ENCODE measurements at places on chromosomes 11 and 22.
A peak's percentile ranks its signal among the peaks of the same experiment; 100 is the strongest.

DNA sequence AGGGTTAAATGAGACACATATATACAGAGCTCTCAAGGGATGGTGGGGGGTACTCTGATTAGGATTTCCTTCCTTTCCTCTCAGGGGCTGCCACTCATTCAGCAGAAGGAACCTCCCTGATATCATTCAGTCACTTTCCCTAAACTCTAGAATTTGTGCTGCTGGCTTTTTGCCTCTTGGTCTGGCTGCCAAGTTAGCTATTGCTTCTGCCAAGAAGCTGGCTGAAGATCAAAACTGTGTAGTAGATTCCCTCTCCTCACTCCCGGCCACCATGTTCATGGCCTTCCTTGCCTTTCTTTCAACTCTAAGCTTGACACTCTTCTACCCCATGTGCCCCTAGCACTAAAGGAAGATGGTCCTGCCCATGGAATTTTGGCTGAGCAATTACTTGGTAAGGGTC, 18.7 kb downstream of the SLC6A5 start:
- no peak overlapping the region for H3K4me3 ChIP-seq
- peaks cover 7% of the 10 kb centered on the region for H3K27me3 ChIP-seq
- no peaks in the 10 kb centered on the region for H3K36me3 ChIP-seq
- peak overlapping the region; percentile 17 for H3K27ac ChIP-seq

GRCh38 chr22:37427711-37428635, 694 bp upstream of the ELFN2 start:
- no peaks in the 10 kb centered on the region for H3K36me3 ChIP-seq
- peaks cover 19% of the 10 kb centered on the region for H3K27me3 ChIP-seq
- peak overlapping the region; percentile 20 for H3K4me3 ChIP-seq
- no peak for DNase-seq

DNA sequence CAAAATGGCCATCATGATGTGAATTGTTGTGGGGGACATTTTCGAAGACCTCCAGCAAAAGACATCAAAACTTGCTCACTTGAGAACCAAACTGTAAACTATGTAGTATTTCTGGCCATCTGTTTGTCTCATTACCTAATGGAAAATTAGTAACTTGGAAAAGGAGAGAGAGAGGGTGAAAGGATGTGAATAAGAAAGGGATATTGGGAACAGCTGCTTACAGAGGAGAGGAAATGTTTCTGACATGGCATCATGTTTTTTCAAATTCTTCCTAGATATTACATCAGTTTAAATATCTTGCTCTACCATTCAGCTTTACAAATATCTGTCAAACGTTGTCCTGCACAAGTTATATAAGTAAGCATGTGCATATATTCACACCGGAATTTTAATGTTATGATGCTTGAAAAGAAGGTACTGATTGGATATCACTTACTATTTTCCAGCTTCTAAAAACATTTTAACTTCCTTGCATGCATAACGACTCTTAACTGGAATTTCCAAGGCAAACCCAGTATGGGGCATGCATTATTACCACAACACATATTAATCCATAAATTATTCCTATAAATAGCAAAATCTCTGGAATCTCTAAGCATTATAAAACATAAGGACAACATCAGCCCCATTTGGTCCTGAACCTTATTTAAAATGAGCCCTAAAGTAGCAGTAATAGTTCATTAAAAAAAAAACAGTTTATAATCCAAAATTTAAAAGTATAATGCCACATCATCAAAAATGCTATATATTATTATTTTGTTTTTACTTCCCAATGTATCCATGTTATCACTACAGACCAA, 20.0 kb downstream of the GUCY1A2 start:
- no peak for DNase-seq
- H3K27ac ChIP-seq, result peak overlapping the region; percentile 87
- H3K4me1 ChIP-seq, result peaks cover 24% of the 10 kb centered on the region
- no peaks in the 10 kb centered on the region for H3K36me3 ChIP-seq

DNA sequence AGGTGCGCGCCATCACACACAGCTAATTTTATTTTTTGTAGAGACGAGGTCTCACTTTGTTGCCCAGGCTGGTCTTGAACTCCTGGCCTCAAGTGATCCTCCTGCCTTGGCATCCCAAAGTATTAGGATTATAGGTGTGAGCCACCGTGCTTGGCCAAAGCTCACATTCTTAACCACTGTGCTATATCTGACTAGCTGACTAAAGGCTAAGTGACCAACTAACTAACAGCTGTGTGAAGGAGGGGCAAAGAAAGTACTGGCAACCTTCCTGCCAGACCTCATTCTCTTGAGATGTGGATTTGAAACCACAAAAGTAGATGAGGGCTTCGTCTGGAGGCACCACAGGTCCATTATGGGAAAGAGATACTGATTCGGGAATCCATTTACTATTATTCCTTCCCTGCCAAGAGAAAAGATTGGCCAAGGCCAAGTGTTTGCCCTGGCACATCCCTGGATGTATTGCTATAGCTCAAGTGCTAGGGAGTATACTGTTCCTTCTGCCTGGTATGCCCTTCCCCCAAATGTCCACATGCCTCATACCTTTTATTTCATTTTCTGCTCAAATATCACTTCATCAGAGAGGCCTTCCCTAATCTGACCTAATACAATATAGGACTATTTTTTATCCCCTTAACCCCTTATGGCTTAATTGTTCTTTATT, 52.7 kb upstream of the RRM1 start:
- no peak overlapping the region for H3K4me3 ChIP-seq
- no peaks in the 10 kb centered on the region for H3K36me3 ChIP-seq
- no peaks in the 10 kb centered on the region for H3K27me3 ChIP-seq
- no peaks in the 10 kb centered on the region for H3K4me1 ChIP-seq
- no peak for DNase-seq
- H3K27ac ChIP-seq, result no peak overlapping the region

DNA sequence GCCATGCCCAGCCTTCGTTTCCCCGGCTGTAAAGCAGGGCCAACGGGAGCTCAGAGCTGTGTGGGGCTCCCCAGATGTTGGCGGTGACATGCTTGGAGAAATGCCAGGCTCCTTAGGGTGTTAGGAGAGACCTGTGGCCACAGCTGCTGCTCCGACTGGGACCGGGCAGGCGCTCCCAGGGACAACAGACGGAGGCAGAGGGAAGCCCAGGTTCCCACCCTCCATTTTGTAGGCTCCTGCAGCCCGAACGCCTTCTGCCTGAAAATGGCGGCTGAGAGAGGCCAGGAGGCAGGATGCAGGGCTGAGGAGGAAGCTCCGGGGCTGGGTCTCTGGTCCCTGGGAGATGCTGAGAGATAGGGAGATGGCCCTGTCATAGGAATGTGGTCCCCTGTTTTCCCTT, 10.0 kb downstream of the CD6 start:
- DNase-seq, result no peak
- H3K36me3 ChIP-seq, result no peaks in the 10 kb centered on the region
- H3K4me1 ChIP-seq, result peaks cover 2% of the 10 kb centered on the region
- no peak overlapping the region for H3K27ac ChIP-seq

GRCh38 chr11:22304337-22304961, 33.7 kb upstream of the SLC17A6 start:
- no peak overlapping the region for H3K27ac ChIP-seq
- H3K4me1 ChIP-seq, result no peaks in the 10 kb centered on the region
- no peak overlapping the region for H3K4me3 ChIP-seq
- DNase-seq, result no peak

- no peaks in the 10 kb centered on the region for H3K4me1 ChIP-seq
- H3K4me3 ChIP-seq, result no peak overlapping the region
- H3K36me3 ChIP-seq, result peaks cover 8% of the 10 kb centered on the region
- DNase-seq, result no peak
- H3K27me3 ChIP-seq, result peaks cover 3% of the 10 kb centered on the region
These were observed 80.4 kb downstream of the BARX2 start for GRCh38 chr11:129455756-129456655.

DNA sequence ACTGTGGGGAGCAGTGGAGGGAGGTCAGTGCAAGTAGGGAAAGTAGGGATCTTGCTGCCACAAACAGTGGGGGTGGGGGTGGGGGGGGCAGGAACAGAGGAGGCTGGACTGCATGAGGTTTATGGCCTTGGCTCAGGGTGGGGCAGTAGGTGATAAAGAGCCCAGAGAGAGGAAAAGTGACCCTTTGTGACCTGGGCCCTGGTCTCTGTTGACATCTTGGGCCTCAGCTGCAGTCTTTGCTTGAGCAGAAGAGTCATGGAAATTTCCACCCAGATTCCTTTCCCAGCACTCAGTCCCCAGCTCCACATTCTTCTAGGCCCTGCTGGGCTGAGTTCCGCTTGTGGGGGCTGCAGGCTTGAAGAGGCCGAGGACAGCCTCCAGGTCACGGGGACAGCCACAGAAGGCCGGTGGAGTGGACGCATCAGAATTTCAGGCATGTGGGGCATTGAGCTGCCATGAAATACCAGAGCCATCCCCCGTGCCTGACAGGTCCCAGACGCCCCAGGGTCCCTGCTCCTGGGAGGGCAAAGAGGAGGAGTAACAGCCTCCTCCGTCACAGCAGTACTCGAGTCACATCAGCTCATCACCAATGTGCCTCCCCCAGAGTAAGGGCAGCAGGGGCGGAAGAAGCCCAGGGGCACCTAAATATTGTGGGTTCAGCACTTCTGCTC, 9.7 kb upstream of the MALAT1 start:
- no peak for DNase-seq
- H3K36me3 ChIP-seq, result no peaks in the 10 kb centered on the region
- H3K27me3 ChIP-seq, result peaks cover 18% of the 10 kb centered on the region
- peaks cover 63% of the 10 kb centered on the region for H3K4me1 ChIP-seq
- H3K27ac ChIP-seq, result peak overlapping the region; percentile 99

GRCh38 chr11:17403980-17404759, 15.7 kb upstream of the KCNJ11 start:
- no peaks in the 10 kb centered on the region for H3K36me3 ChIP-seq
- peak overlapping the region; percentile 43 for H3K4me3 ChIP-seq
- H3K27me3 ChIP-seq, result peaks cover 5% of the 10 kb centered on the region
- no peak for DNase-seq

- DNase-seq, result no peak
- no peaks in the 10 kb centered on the region for H3K27me3 ChIP-seq
- peaks cover 14% of the 10 kb centered on the region for H3K4me1 ChIP-seq
- no peak overlapping the region for H3K27ac ChIP-seq
- H3K4me3 ChIP-seq, result no peak overlapping the region
- peaks cover 3% of the 10 kb centered on the region for H3K36me3 ChIP-seq
These were observed 63.1 kb downstream of the ARHGEF12 start for GRCh38 chr11:120399307-120399706.

DNA sequence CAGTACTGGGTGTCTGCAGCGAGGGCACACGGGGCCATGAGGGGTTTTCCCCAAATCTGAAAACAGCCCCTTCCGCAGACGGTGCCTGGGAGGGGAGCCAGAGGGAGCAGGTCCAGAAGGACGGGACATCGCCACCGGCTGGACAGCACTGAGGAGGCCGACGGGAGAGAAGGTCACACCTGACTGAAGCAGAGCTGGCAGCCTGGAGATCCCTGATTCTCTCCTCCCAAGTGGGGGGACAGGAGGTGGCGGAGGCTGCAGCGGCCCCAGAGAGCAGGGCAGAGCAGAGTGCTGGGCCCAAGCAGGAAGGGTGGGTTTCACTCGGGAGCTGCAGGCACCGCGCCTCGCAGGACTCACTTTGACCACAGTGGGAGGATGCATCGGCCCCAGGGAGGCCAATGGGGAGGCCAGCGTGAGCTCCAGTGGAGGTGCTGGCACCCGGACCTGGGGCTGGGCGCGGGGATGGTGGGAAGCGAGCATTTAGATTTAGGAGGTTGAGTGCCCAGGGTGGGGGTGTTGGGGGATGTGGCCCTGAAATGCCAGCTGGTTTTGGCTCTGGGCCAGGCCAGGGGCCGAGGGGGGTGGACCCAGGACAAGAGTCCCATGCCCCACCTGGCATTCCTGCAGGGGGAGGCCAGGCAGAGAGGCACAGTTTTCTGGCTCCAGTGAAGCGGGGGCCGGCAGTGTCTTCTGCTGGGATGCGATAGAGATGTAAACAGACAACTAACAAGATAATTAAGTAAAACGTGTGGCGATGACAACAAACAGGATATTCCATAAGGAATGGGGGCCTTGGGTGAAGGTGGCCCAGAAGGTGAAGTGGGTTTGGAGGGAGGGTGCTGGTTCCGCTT, 92.3 kb upstream of the FGF3 start:
- H3K4me3 ChIP-seq, result no peak overlapping the region
- H3K27me3 ChIP-seq, result peaks cover 6% of the 10 kb centered on the region
- peak; percentile 19 for DNase-seq
- H3K36me3 ChIP-seq, result no peaks in the 10 kb centered on the region
- no peak overlapping the region for H3K27ac ChIP-seq
- no peaks in the 10 kb centered on the region for H3K4me1 ChIP-seq

GRCh38 chr11:35046681-35047080, 92.3 kb upstream of the CD44 start:
- DNase-seq, result no peak
- no peak overlapping the region for H3K4me3 ChIP-seq
- peaks cover 13% of the 10 kb centered on the region for H3K36me3 ChIP-seq
- no peak overlapping the region for H3K27ac ChIP-seq
- H3K4me1 ChIP-seq, result peaks cover 6% of the 10 kb centered on the region

GRCh38 chr11:114211444-114212121, 84.6 kb upstream of the NNMT start:
- DNase-seq, result no peak
- H3K4me1 ChIP-seq, result peaks cover 16% of the 10 kb centered on the region
- H3K36me3 ChIP-seq, result no peaks in the 10 kb centered on the region
- H3K27me3 ChIP-seq, result peaks cover 2% of the 10 kb centered on the region
- H3K4me3 ChIP-seq, result no peak overlapping the region

- no peak overlapping the region for H3K27ac ChIP-seq
- H3K36me3 ChIP-seq, result no peaks in the 10 kb centered on the region
- no peak overlapping the region for H3K4me3 ChIP-seq
- H3K4me1 ChIP-seq, result no peaks in the 10 kb centered on the region
- peaks cover 3% of the 10 kb centered on the region for H3K27me3 ChIP-seq
- no peak for DNase-seq
These were observed 11.6 kb upstream of the OLFML1 start for GRCh38 chr11:7473717-7474116.

DNA sequence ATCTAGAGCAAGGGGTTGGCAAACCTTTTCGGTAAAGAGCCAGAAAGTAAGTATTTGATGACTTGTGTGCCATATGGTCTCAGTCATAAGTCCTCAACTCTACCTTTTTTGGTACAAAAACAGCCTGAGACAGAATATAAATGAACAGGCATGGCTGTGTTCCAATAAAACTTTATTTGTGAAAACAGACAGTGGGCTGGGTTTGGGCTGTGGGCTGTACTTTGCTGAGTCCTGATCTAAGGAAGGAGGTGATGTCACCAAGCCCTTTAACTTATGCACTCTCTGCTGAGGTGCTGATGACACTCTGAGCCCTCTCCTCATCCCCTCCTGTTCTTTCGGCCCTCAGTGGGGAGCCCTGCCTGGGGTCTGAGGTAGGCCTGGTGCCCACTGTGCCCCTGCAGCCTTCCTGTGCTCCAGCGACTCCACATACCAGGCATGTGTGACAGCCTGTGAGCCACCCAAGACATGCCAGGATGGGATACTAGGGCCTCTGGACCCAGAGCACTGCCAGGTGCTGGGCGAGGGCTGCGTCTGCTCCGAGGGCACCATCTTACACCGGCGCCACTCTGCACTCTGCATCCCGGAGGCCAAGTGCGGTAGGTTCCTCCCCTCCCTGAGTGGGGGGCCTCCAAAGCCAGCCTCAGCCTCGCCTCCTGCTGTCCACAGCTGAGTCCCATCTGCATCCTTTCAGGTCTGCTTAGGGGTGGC, 85.9 kb upstream of the MYOD1 start:
- no peak for DNase-seq
- H3K4me3 ChIP-seq, result no peak overlapping the region
- H3K4me1 ChIP-seq, result no peaks in the 10 kb centered on the region
- no peaks in the 10 kb centered on the region for H3K36me3 ChIP-seq
- H3K27me3 ChIP-seq, result no peaks in the 10 kb centered on the region
